ENCODE measurements at places on chromosomes 16 and 17. TPM values are rescaled to one million over a fixed set of nuclear protein-coding genes. Genes with fewer than 3 reads are reported as not detected.

Gene GNG13
- total RNA-seq, result not detected

Gene SNTB2
- total RNA-seq, result 6.3 TPM

Gene KRT32
- total RNA-seq, result not detected

Gene GCGR
- total RNA-seq, result 0.08 TPM

Gene SPNS2
- 10.5 TPM for total RNA-seq

Gene KRTAP9-4
- not detected for total RNA-seq

Gene KCNJ16
- 0.25 TPM for total RNA-seq

Gene DNAJA2
- 74.5 TPM for total RNA-seq

Gene KIF19
- total RNA-seq, result 0.06 TPM

Gene HSD17B2
- 0.14 TPM for total RNA-seq

Gene CDH8
- 0.74 TPM for total RNA-seq

Gene GAS2L2
- 0.13 TPM for total RNA-seq

Gene RAB40C
- total RNA-seq, result 17.5 TPM

Gene ARHGAP27
- 9.5 TPM for total RNA-seq

Gene SBK1
- total RNA-seq, result 0.26 TPM

Gene TNP2
- total RNA-seq, result not detected

Gene MARVELD3
- total RNA-seq, result 0.22 TPM

Gene CCDC144A
- total RNA-seq, result 0.95 TPM

Gene PRSS22
- total RNA-seq, result 0.62 TPM

Gene TEX14
- total RNA-seq, result 0.36 TPM

Gene TMEM204
- 0.08 TPM for total RNA-seq

Gene KRTAP2-3
- not detected for total RNA-seq

Gene SPDYE4
- not detected for total RNA-seq

Gene HES7
- 3.6 TPM for total RNA-seq

Gene AURKB
- 146 TPM for total RNA-seq

Gene EVPLL
- total RNA-seq, result not detected

Gene PYY
- total RNA-seq, result not detected

Gene IRF8
- total RNA-seq, result 0.41 TPM

Gene TEKT5
- total RNA-seq, result 0.17 TPM

Gene KCNH4
- 0.29 TPM for total RNA-seq

Gene CACNG1
- 0.07 TPM for total RNA-seq

Gene YPEL2
- 2.7 TPM for total RNA-seq

Gene APOBR
- 0.08 TPM for total RNA-seq

Gene NPIPB13
- 3.4 TPM for total RNA-seq

Gene SSTR5
- 0.30 TPM for total RNA-seq

Gene SCN4A
- 0.08 TPM for total RNA-seq
